Activated CD4-positive, alpha-beta T cell treated with anti-CD3 and anti-CD28 coated beads, Interleukin-2, Interleukin-4, amounts not matched to agents 100 ng/mL and 50 ng/mL, durations not matched to agents 16 hours and 8 hours (primary cell): ENCODE measurements at places on chromosomes 5 and 9.

GRCh38 chr5:145157841-145158240 is 677.3 kb downstream of the PRELID2 start:
- DNase-seq, result no peak

DNA sequence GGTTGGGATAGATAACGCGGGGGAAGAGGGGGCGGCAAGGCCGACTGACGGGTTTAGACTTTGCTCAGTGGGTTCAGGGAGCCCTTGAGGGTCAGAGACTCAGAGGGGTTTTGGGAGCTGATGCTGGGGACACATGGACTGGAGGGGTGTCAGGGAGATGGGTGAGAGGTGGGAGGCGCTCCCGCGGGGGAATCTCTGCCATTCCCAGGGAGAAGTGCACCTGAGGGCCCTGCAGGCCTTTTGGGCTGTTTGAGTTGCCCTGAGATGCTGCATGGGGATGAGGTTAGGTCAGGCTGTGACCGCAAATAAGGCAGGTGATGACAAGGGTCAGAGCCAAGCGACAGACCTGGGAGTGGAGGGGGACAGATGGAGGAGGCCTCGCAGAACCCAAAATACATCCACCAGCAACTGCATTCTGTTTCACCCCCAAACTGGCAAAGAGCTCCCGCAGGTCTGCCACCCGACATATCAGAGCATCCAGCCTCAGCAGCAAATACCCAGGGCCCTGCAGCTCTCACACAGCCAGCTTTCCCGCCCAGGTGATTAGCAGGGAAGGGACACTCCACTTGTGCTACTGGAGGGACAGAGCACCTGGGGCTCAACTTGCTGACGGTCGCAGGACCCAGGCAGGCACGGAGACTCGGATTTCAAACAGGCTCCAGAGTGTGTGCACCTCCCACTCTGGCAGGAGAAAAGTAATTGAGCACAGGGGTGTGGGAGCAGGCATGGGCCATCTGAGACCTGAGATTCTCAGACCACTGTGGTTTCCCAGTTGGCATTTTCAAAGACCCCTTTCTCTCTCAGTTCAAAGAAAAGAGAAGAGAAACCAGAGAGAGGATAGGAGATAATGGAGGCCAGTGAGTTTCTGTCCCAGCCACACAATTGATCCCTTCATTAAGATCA is 26.4 kb downstream of the TMOD1 start:
- DNase-seq, result no peak

DNA sequence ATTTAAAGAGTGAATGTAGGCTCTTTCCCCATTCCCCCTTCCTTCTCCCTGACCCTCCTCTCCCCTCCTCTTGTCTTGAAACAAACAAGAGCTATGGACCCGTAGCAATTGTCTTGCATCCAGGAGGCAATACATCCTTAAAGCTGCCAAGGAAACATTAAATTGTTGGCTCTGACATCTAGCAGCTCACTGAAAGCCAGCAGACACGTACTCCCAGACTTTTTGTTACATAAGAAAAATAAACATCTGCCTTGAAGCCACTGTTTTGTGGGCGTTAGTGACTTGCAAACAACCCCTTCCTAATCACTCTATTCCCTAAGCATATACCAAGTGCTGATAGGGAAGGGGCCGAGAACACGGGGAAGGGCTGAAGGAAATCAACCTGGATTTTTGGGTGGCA is 8.6 kb downstream of the SLC45A2 start:
- DNase-seq, result no peak

DNA sequence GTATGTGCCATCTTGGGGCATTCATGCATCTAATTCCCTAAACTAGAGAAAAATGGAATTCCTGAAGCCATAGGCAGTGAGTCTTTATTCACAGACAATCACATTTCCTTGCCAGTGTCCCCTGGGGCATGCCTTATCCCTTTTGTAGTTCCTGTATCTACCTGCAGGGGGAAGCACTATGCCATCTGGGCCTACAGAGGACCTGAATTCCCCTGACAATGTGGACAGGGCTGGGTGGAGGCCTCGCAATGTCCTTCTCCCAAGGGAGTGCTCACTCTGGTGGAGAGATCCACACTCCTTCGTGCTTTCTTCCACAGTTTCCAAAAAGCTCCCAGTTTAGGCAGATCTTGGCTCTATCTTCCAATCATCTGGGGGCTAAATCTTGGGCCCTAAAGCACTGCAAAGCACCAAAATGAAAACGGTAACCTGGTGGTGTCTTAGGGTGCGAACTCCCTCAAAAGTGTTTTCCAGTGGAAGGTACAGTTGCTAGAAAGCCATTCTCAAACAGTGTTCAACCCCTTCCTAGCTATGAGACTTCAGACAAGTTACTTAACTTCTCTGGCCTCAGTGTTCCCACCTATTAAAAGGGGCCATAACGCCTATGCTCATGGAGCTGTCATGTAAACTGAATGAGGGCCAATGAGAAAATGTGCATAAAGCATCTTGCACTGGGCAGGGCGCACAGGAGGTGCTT is 17.5 kb downstream of the WHRN start:
- peak; percentile 77 for DNase-seq

- no peak for DNase-seq
Measured at GRCh38 chr9:36770025-36770424, 197.3 kb downstream of the MELK start.

DNA sequence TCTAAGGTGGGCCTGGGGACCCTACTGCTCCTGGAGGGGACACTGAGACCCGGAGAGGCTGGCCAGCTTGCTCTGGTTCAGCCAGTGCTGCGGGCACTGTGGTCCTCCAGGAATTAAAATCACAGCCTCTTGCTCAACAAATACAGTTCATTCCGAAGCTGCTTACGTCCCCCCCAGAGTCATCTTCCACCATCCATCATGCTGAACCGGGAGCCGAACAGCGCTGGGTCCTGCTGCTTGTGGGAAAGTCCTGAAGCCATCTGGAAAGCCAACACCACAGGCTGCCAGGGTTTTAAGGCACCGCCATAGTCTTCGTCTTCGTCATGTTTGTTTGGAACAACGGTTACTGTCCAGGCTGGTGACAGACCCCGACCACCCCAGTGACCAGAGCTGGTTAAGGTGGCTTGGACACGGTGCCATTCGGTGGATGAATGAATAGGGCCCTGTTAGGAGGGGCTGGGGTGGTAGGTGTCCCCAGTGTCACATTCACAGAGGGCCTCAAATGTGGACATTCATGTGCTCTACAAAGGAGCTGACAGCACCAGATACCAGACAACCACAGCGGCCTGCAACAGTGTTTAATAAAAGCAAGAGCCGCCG is 81.6 kb upstream of the PHYKPL start:
- no peak for DNase-seq

DNA sequence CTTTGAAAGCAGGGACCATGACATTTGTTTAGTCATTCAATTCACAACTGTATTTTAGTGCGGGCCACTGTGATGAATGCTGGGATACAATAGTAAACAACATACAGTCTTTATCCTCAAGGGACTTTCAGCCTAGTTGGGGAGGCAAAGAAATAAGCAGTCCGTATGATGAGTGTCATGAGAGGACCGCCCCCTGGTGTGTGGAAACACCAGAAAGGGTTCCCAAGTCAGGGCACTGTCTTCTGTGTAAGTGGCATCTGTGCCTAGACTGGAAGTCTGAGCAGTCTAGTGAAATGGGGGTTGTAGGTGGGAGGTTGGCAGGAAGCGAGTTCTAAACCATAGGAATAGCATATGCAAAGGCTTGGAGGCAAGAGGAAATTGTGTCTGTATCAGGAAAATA is 6.8 kb downstream of the C9orf43 start:
- no peak for DNase-seq

- DNase-seq, result no peak
Measured at GRCh38 chr5:75668445-75668844, 48.8 kb downstream of the POC5 start.

- DNase-seq, result no peak
Measured at GRCh38 chr9:1550636-1551035, 464.5 kb upstream of the SMARCA2 start.

- DNase-seq, result no peak
Measured at GRCh38 chr9:92353051-92353450, 27.3 kb downstream of the CENPP start.

DNA sequence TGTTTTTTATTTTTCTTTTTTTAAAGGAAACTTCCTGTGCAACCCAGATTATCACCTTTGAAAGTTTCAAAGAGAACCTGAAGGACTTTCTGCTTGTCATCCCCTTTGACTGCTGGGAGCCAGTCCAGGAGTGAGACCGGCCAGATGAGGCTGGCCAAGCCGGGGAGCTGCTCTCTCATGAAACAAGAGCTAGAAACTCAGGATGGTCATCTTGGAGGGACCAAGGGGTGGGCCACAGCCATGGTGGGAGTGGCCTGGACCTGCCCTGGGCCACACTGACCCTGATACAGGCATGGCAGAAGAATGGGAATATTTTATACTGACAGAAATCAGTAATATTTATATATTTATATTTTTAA is 2.1 kb downstream of the CSF2 start:
- no peak for DNase-seq

- no peak for DNase-seq
Measured at GRCh38 chr5:143860211-143860610, 48.2 kb downstream of the HMHB1 start.

GRCh38 chr5:142364251-142365145 is 39.7 kb upstream of the SPRY4 start:
- DNase-seq, result no peak

- DNase-seq, result no peak
Measured at GRCh38 chr9:126301196-126301595, 25.4 kb upstream of the MVB12B start.

DNA sequence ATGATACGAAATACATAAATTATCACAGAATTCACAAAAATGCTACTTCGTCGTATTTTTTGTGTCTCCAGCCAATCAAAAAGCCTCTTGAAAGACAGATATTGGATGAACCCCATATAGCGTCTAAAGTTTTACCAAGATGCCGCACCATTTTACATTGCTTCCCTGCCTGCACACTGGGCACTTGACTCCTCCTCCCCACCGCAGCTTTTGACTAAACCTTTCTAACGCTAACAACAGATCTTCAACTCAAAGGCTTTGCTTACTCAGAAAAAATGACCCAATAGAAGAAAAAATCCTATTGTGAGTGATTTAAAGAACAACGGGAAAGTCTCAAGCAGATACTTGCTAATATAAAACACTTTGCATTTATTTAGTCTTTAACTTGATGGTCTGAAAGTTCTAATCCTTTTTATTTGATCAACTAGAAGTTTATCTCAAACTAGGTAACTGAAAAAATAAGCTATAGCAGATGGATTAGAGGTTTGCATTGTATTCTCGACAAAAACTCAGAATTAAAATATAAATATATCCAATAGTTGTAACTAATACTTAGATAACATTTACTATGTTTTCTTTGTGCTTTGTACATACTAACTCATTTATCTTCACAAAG is 609.1 kb upstream of the DMAC1 start:
- no peak for DNase-seq

GRCh38 chr5:172925336-172925948 is 33.8 kb upstream of the RPL26L1 start:
- no peak for DNase-seq

DNA sequence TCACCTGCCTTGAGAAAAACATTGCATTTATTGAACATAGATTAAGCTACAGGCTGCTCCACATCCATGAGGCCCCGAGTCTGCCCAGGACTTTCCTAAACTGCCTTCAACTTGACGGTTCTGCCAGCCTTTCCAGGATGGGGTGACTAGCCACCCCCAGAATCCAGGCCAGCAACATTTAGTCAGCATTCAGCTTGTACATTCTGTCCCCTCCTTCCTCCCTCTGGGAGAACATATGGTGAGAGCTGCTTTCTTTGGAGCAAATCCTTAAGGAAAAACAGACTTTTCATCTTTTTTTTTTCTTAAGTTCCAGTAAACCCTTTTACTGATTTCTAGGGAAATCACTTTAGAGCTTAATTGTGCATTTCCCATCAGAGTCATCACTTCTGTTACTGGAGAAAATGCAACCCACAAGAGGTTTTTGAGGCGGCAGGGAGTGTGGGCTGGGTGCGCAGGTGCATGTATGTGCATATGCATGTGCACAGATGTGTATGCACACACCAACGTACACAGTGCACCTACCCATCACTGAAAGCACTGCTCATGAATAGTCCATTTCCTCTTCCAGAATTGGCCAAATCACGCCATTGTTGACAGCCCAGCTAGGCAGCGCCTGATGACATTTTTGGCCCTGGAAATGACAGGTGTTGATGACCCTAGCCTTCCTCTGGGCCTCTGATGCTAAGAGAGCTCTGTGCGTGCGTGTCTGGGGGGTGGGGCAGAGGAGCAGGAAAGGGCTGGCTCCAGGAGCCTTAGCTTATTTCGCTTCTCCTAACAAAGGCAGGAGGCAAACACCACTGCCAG is 145.6 kb downstream of the HSD17B3 start:
- no peak for DNase-seq

- DNase-seq, result no peak
Measured at GRCh38 chr9:97895695-97896332, 26.5 kb downstream of the TRMO start.

DNA sequence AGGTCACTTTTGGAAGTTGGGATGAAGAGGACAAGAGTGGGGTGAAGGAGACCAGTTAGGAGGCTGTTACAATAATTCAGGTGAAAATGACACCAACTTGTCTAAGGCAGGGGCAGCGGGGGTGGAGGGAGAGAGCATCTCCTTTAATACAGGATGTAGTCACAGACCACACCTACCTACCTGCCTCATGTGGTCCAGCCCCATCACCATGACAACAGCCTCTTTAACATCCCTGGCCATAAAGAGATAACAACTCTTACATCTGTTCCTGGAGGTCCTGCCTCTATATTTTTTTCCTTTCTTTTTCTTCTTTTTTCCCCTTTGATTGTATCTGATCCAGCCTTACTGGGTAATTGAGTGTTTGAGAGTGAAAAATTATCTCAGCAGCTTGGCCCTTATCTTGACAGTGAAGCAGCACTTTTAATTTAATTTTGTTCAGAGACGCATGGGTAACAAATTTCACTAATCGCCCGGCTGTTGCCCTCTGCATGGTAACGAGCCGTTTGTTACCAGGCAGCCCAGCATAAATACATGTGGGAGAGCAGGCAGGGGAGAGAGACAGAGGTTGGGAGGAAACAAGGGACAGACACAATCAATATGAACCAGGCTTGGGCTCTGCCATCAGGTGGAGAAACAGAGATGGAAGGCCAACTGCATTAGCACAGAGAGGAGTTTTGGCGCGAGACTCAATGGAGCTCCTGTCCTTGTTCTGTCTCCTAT is 338.1 kb downstream of the ASTN2 start:
- DNase-seq, result no peak

DNA sequence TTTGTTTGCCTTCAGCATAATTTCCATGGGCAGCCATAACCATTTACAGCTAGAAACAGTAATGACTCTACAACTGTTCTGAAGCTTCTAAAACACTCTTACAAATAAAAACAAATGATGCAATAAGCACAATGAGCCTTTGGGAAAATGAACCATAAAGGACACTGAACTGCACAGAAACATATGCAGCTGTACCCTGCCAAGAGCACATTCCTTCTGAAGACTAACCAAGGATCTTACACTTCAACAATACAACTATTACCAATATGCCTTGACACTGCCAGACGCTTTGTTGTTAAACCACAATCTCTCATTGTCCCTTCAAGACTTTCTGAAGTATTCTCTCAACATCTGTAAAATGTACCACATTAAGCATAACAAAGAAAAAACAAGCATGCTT is 104.2 kb upstream of the HMHB1 start:
- DNase-seq, result no peak
